ENCODE measurements at places on chromosomes 12 and 14.

- H3K4me3 ChIP-seq, result no peak overlapping the region
- H3K27me3 ChIP-seq, result no peaks in the 10 kb centered on the region
- no peaks in the 10 kb centered on the region for H3K4me1 ChIP-seq
- no peak for DNase-seq
Observed at GRCh38 chr12:126966498-126966897, 1300.5 kb upstream of the TMEM132C start.

DNA sequence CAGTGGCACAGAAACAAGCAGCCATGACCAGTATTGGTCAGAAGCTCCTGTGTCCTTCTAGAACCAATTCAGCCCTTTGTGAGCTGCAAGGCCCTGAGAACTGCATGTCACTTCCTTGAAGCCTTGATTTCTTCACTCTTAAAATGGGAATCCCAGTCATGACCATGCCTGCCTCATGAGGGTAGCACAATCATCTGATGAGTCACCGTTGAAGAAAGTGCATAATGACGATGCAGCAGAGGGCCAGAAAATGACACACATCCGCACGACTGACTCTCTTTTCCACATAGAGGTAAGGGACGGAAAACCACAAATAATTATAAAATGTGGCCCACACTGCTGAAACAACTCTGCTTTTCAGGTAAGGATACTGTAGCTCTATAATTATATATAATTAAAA lies 777.4 kb downstream of the BCL11B start:
- no peak overlapping the region for H3K27ac ChIP-seq
- H3K4me1 ChIP-seq, result no peaks in the 10 kb centered on the region
- no peak for DNase-seq
- no peaks in the 10 kb centered on the region for H3K27me3 ChIP-seq
- H3K4me3 ChIP-seq, result no peak overlapping the region

- H3K27me3 ChIP-seq, result peaks cover 22% of the 10 kb centered on the region
- no peak overlapping the region for H3K27ac ChIP-seq
- no peaks in the 10 kb centered on the region for H3K4me1 ChIP-seq
- no peak overlapping the region for H3K4me3 ChIP-seq
Observed at GRCh38 chr12:30913323-30913722, 13.2 kb upstream of the TSPAN11 start.

- H3K4me3 ChIP-seq, result no peak overlapping the region
- H3K27me3 ChIP-seq, result no peaks in the 10 kb centered on the region
- H3K4me1 ChIP-seq, result no peaks in the 10 kb centered on the region
- H3K27ac ChIP-seq, result no peak overlapping the region
Observed at GRCh38 chr14:25680934-25681333, 631.0 kb upstream of the STXBP6 start.

- DNase-seq, result no peak
- no peaks in the 10 kb centered on the region for H3K27me3 ChIP-seq
- no peak overlapping the region for H3K27ac ChIP-seq
Observed at GRCh38 chr14:56995010-56995409, 184.7 kb upstream of the OTX2 start.

DNA sequence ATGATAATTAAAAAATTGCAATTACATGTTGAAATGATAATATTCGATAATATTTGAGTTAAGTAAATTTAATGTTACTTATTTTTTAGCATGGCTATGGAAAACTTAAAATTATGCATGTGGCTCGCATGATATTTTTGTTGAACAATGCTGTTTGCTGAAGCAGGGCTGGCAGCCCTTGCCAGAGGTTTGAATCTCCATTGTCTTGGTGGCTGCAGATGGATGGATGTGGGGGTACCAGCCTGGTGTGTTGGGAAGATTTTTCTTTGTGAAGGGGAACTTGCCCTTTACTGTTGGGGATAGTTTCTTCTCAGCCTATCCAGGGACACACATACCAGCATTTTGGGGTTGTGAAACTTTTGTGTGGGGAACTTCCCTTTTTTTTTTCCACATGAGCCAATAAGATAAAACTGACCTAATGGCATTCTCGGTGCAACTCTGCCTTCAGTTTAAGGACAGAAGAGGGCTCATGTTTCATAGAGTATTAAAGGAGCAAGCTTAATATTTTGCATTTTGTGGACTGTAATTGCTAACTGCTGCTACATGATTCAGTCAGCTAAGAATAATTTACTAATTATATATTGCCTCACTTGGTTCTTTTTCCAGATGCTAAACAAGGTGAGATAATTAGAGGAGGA lies 8.8 kb downstream of the RASSF3 start:
- H3K4me3 ChIP-seq, result peak overlapping the region; percentile 74
- no peaks in the 10 kb centered on the region for H3K27me3 ChIP-seq
- peaks cover 31% of the 10 kb centered on the region for H3K36me3 ChIP-seq
- DNase-seq, result peak; percentile 46
- H3K4me1 ChIP-seq, result peaks cover 79% of the 10 kb centered on the region

GRCh38 chr12:2719392-2719791 lies 75.4 kb upstream of the FKBP4 start:
- peaks cover 5% of the 10 kb centered on the region for H3K27me3 ChIP-seq
- no peak overlapping the region for H3K27ac ChIP-seq
- no peaks in the 10 kb centered on the region for H3K36me3 ChIP-seq
- no peak overlapping the region for H3K4me3 ChIP-seq
- no peak for DNase-seq

GRCh38 chr14:21449899-21450216 lies 6.1 kb downstream of the CHD8 start:
- no peak overlapping the region for H3K4me3 ChIP-seq
- H3K4me1 ChIP-seq, result peaks cover 55% of the 10 kb centered on the region
- peaks cover 23% of the 10 kb centered on the region for H3K36me3 ChIP-seq
- no peaks in the 10 kb centered on the region for H3K27me3 ChIP-seq
- DNase-seq, result no peak
- no peak overlapping the region for H3K27ac ChIP-seq

- no peak overlapping the region for H3K27ac ChIP-seq
- DNase-seq, result no peak
- no peaks in the 10 kb centered on the region for H3K27me3 ChIP-seq
Observed at GRCh38 chr12:18703321-18703720, 34.5 kb downstream of the PLCZ1 start.

GRCh38 chr14:75709207-75709812 lies 48.3 kb downstream of the TTLL5 start:
- H3K4me1 ChIP-seq, result no peaks in the 10 kb centered on the region
- peaks cover 14% of the 10 kb centered on the region for H3K36me3 ChIP-seq
- no peak overlapping the region for H3K4me3 ChIP-seq
- DNase-seq, result peak; percentile 29
- no peak overlapping the region for H3K27ac ChIP-seq

- no peaks in the 10 kb centered on the region for H3K27me3 ChIP-seq
- H3K4me3 ChIP-seq, result no peak overlapping the region
- no peak for DNase-seq
- H3K4me1 ChIP-seq, result peaks cover 2% of the 10 kb centered on the region
Observed at GRCh38 chr14:65560340-65561027, 148.0 kb downstream of the FUT8 start.

- no peak for DNase-seq
- no peak overlapping the region for H3K27ac ChIP-seq
- no peak overlapping the region for H3K4me3 ChIP-seq
- H3K36me3 ChIP-seq, result peaks cover 11% of the 10 kb centered on the region
- no peaks in the 10 kb centered on the region for H3K27me3 ChIP-seq
- no peaks in the 10 kb centered on the region for H3K4me1 ChIP-seq
Observed at GRCh38 chr14:96277890-96278289, 21.9 kb downstream of the BDKRB1 start.

DNA sequence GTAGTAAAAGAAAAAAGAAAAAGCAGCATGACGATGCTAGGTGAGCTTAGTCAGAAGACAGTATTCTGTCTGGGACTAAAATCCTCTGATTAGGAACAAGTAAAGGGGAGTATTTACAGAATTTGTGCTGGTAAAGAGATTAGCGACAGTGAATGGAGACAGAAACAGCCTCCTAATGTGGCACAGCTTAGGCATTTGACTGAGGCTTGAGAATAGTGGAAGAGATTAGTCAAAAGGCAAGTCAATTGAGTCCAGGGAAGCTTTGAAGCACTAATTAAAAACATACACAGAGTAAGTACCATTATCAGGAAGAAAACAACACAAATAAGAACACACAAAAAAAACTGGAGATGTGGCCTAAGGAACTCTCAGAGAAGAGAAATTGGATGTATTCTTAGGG lies 131.9 kb upstream of the CLEC14A start:
- H3K4me3 ChIP-seq, result no peak overlapping the region
- no peak overlapping the region for H3K27ac ChIP-seq
- no peaks in the 10 kb centered on the region for H3K4me1 ChIP-seq
- no peak for DNase-seq
- no peaks in the 10 kb centered on the region for H3K36me3 ChIP-seq
- no peaks in the 10 kb centered on the region for H3K27me3 ChIP-seq

DNA sequence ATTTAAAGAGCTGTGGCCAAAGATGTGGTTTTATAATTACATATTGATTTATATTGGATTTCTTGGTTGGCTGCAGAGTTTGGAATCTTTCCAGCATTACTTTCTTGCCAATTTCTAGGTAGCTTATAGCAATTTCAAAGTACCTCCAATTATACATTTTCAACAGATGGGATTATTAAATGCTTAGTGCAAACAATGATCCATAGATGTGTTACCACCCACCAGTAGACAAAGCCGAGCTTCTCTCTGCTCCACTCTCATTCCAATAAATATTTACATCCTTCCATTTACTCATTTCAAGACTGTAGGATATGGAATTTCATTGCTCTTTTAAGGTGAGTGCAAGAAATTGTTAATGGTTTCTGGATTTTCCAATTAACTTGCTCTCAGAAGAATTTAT lies 21.6 kb upstream of the TMCC3 start:
- H3K36me3 ChIP-seq, result peaks cover 33% of the 10 kb centered on the region
- no peak overlapping the region for H3K4me3 ChIP-seq
- H3K27ac ChIP-seq, result no peak overlapping the region
- no peaks in the 10 kb centered on the region for H3K27me3 ChIP-seq
- peaks cover 33% of the 10 kb centered on the region for H3K4me1 ChIP-seq
- DNase-seq, result no peak

GRCh38 chr12:123089140-123089539 lies 61.8 kb downstream of the PITPNM2 start:
- no peak for DNase-seq
- peak overlapping the region; percentile 4 for H3K4me3 ChIP-seq
- peaks cover 70% of the 10 kb centered on the region for H3K4me1 ChIP-seq
- peak overlapping the region; percentile 68 for H3K27ac ChIP-seq
- H3K27me3 ChIP-seq, result no peaks in the 10 kb centered on the region
- peaks cover 5% of the 10 kb centered on the region for H3K36me3 ChIP-seq

DNA sequence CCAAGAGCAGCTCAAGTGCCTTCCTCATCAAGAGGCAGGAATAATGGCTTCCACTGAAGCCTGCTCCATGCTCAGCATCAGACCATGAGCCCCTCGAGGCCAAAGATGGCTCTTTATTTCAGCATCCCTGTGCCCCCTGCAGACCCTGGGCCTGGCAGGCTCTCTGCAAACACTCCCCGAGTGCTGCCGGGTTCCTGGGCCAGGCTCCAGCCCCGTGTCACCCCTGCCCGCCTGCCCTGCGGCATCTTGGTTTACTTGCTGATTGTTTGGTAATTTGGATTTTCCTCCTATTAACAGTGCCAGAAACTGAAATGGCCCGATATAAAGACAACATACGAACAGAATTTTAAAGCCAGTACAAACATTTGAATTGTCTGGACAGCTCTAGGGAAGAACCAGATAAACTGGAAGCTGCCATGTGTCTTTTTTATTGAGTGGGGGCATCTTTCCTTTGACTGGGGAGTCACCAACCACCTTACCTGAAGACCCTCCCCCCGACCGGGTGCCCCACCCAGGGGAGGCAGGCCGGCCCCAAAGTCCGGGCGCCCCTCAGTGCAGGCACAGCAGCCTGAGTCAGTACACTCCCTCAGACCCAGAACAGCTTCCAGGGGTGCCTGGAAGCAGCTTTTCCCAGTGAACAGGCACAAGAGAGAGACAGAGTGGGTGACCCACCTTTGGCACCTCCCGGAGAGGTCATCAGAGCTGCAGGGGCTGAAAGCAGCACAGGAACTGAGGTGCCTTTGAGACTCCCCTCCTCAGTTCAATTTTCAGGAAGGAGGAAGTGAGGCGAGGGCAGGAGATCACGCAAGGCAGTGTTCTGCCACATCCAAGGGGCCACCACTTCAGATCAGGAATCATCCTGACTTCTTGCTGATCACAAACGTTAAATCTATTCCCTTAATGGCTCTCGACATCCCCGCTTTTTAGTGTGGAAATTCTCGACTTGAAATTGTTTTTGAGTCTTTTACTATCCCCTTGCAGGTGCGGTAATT lies 30.6 kb downstream of the ITPK1 start:
- H3K27ac ChIP-seq, result peak overlapping the region; percentile 62
- peaks cover 43% of the 10 kb centered on the region for H3K4me1 ChIP-seq
- H3K4me3 ChIP-seq, result no peak overlapping the region
- H3K27me3 ChIP-seq, result no peaks in the 10 kb centered on the region

- H3K36me3 ChIP-seq, result no peaks in the 10 kb centered on the region
- H3K27ac ChIP-seq, result no peak overlapping the region
- H3K4me3 ChIP-seq, result no peak overlapping the region
Observed at GRCh38 chr14:105179191-105179590, 1.9 kb downstream of the NUDT14 start.

DNA sequence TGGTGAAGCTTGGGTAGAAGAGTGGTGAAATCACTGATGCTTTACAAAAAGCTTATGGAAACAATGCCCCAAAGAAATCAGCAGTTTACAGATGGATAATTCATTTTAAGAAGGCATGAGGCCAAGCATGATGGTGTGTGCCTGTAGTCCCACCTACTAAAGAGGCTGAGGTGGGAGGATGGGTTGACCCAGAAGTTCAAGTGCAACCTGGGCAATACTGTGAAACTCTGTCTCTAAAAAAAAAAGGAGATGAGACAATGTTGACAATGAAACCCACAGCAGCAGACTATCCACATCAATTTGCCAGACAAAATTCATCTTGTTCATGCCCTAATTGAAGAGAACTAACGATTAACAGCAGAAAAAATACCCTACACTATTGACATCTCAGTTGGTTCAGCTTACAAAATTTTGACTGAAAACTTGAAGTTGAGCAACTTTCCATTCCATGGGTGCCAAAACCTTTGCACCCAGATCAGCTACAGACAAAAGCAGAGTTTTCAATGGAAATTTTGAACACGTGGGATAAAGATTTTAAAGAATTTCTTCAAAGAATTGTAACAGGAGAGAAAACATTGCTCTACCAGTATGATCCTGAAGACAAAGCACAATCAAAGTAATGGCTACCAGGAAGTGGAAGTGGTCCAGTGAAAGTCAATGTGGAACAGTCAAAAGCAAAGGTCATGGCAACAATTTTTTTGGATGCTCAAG lies 26.7 kb downstream of the BTG1 start:
- H3K4me3 ChIP-seq, result no peak overlapping the region
- no peak overlapping the region for H3K27ac ChIP-seq
- peaks cover 18% of the 10 kb centered on the region for H3K4me1 ChIP-seq

GRCh38 chr14:68516342-68516741 lies 276.5 kb downstream of the ZFP36L1 start:
- no peaks in the 10 kb centered on the region for H3K36me3 ChIP-seq
- no peak overlapping the region for H3K27ac ChIP-seq
- peaks cover 72% of the 10 kb centered on the region for H3K4me1 ChIP-seq
- no peak overlapping the region for H3K4me3 ChIP-seq
